Heart right ventricle (tissue), 16 donors: ENCODE measurements at places on chromosomes 4 and X.
A peak's percentile ranks its signal among the peaks of the same experiment; 100 is the strongest.

- H3K27me3 ChIP-seq: no peaks in the 10 kb centered on the region
- no peak overlapping the region for H3K4me3 ChIP-seq
- no peaks in the 10 kb centered on the region for H3K4me1 ChIP-seq
- no peak overlapping the region for H3K27ac ChIP-seq
- H3K36me3 ChIP-seq: no peaks in the 10 kb centered on the region
Measured at GRCh38 chr4:158280856-158281255, 70.6 kb downstream of the TMEM144 start.

DNA sequence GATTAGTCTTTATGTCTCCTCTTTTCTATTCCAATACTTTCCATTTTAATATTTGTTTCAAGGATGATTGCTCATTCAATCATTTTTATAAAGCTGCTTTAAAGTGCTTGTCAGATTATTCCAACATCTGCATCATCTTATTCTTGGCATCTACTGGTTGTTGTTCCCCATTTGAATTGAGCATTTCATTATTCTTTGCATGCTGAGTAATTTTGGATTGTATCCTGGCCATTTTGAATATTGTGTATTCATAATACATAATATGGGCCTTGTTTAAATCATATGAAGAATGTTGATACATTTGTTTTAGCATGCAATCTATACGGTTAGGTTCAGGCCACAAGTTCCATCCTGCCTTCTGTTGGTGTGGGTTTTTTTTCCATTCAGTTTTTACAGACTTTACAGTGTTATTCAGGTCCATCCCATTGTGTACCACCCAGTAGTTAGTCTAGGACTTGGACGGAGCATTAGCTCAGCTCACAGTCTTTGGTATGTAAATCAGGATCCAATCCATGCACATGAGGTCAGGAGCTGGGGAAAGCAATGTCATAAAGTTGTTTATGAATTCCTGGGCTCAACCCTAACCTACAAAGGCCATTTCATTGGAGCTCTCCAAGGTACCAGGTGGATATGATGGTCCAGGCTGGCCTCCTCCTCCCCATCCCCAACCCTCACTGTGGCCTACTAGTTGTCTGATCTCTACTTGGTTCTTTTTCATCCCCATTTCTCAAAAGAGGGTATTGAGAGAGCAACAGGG lies 20.3 kb downstream of the RGN start:
- H3K27ac ChIP-seq: no peak overlapping the region
- no peaks in the 10 kb centered on the region for H3K36me3 ChIP-seq
- no peak overlapping the region for H3K4me3 ChIP-seq
- no peaks in the 10 kb centered on the region for H3K4me1 ChIP-seq

DNA sequence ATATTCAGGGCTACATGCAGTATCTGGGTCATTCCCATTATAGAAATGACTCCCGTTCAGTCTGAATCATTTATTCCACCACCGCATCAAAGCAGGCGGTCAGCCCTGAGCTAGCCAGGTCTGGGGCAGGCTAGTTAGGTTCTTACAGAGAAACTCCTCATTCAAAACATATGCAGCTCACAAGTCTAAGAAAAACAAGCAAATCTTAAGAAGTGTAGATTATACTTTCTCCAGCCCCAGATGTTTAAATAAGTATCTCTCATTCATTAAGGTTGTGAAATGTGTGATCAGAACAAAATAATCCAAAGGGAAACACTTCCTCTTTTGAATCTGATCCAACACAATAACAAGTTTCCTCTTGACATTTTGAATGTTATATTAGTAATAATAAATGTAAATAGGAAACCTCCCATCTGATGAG lies 441.9 kb downstream of the INPP4B start:
- H3K27me3 ChIP-seq: no peaks in the 10 kb centered on the region
- H3K36me3 ChIP-seq: no peaks in the 10 kb centered on the region
- H3K27ac ChIP-seq: peak overlapping the region; percentile 76
- H3K4me1 ChIP-seq: peaks cover 6% of the 10 kb centered on the region
- DNase-seq: peak; percentile 51

- H3K4me1 ChIP-seq: no peaks in the 10 kb centered on the region
- no peak for DNase-seq
- H3K4me3 ChIP-seq: no peak within 1 kb of the TSS
- no peak within 1 kb of the TSS for H3K27ac ChIP-seq
- no peaks in the 10 kb centered on the region for H3K27me3 ChIP-seq
Measured at GRCh38 chrX:30241724-30242415, at the start of gene MAGEB4. MAGEB4 (plus strand) TSS chrX:30242000; CDS start chrX:30242136, 136 bp downstream.

GRCh38 chrX:104921584-104922205 lies 298.8 kb downstream of the TEX13A start:
- no peaks in the 10 kb centered on the region for H3K4me1 ChIP-seq
- H3K36me3 ChIP-seq: no peaks in the 10 kb centered on the region
- H3K27ac ChIP-seq: no peak overlapping the region
- H3K4me3 ChIP-seq: no peak overlapping the region
- H3K27me3 ChIP-seq: no peaks in the 10 kb centered on the region
